Testis (tissue), 5 donors: ENCODE measurements at places on chromosomes 1 and 21. TPM values are rescaled to one million over a fixed set of nuclear protein-coding genes. Genes with fewer than 3 reads are reported as not detected.

DNA sequence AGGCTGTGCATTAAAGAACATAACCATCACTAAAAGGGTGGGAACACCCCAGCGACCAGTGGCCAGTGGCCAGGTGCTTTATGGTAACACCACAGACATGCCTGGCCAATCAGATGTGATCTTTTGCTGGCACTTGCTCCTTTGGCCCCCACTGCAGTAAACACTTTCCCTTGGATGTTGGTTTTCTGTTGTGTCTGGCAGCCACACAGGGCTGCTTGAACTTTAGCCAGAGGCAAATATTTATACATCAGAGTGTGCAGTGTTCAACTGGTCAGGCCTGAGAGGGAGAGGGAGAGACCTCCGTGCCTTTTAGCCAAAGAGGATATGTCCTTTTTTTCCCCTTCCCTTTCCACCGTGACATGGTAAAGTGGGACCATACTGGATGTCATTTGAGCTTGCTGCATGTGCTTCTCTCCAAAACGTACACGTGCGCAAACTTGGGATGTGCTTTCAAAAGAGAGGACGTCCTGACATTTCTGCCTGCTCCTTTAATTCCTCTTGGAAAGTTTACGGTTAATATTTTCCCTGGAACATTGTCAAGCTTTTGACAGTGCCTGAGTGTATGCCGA lies 101.2 kb downstream of the NFIA start:
- DNase-seq, result peak; percentile 52

DNA sequence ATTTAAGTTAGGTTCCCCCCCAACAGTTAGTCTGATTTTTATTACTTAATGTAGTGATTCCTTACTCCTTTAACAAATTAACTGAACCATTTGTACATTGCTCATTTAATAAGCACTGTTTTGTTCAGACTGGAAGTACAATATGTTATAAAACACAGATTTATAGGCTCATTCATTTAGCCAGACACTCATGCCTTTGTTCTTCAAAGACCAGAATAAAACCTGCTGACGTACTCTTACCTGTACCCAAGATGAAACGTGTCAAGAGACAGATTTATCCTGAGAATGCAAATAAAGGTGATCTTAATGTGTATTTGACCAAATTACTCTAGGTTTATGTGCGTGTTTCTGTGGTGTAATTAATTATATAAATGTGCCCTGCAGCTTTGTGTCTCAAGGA lies 92.8 kb downstream of the INTS7 start:
- no peak for DNase-seq

DNA sequence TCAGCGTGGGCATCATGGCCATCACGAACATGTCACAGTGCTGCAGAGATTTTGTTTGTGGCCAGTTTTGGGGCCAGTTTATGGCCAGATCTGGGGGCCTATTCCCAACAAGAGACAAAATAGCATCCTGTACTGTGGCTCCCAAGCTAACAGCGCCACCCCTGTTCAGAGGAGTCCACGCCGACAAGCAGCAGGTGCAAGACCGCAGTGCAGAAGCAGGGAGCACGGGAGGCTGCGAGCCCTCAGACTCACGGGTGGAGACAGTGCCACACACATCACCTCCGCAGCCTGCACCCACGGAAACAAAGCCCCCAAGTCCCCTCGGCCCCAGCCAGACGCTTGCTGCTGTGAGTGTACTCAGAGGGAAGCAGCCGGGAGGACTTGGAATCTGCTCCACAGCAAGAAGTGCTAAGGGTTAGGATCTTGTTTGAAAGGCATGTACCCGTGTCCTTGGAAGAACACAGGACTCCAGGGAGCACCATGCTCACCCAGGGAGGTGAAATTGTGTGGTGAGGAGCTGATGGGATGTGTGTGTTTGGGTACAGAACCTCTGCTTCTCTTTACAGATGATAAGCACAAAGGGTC lies 7.1 kb downstream of the TCP10L start:
- no peak for DNase-seq

DNA sequence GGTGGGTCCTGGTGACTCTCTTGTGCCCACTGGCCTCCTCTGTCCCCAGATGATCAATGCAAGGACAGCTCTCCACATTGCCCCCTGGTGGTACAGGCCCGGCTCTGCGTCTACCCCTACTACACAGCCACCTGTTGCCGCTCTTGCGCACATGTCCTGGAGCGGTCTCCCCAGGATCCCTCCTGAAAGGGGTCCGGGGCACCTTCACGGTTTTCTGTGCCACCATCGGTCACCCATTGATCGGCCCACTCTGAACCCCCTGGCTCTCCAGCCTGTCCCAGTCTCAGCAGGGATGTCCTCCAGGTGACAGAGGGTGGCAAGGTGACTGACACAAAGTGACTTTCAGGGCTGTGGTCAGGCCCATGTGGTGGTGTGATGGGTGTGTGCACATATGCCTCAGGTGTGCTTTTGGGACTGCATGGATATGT lies 10.8 kb downstream of the ADAMTSL4 start:
- peak; percentile 85 for DNase-seq

GRCh38 chr1:166140251-166140650 lies 26.6 kb downstream of the FAM78B start:
- DNase-seq, result no peak

The YIPF1 gene
- polyA plus RNA-seq, result 45.9 TPM

DNA sequence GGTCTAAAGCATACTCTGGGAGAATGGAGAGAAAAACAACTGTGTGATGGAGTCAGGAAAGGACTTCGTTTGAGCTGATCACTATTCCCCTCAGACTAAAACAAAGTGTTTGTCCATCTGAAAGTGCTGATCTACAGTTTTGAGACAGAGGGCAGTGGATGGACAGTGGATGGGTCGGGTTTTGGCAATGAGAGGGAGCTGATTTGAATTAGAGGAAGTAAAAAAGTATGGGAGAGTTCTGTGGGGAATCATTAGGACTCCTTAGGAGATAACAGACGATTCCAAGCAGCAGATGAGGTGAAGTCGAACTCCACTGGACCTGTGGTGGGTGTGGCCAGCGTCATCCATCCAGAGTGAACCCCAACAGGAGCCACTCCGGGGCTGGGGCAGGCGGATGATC lies 62.3 kb downstream of the PTGS2 start:
- no peak for DNase-seq

The IQCC gene
- 21.6 TPM for polyA plus RNA-seq

GRCh38 chr1:59266180-59266926 lies 30.5 kb upstream of the FGGY start:
- DNase-seq, result no peak

- DNase-seq, result no peak
Measured at GRCh38 chr1:238955934-238956333, 430.4 kb upstream of the CHRM3 start.

DNA sequence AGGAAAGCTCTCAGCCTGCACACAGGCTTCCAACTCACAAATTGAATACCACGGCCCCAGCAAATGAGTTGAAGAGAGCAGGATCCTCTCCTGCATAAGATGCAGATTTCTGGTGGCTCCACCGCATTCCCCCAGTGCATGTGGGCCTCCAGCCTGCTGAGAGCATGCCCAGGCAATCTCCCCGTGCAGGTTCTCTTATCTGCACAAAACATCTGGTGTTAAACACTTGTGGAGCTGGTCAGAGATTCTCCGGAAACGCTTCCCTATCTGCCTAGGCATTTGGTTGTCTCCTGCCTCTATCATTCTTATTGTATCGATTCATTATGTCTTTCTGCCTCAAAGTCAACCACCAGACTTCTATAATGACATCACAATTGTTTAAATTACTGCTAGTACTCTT lies 1349.0 kb upstream of the B3GALT2 start:
- no peak for DNase-seq

The PTGS2 gene
- 0.75 TPM for polyA plus RNA-seq

The OR2L3 gene
- not detected for polyA plus RNA-seq

The MYBPH gene
- 2.9 TPM for polyA plus RNA-seq

DNA sequence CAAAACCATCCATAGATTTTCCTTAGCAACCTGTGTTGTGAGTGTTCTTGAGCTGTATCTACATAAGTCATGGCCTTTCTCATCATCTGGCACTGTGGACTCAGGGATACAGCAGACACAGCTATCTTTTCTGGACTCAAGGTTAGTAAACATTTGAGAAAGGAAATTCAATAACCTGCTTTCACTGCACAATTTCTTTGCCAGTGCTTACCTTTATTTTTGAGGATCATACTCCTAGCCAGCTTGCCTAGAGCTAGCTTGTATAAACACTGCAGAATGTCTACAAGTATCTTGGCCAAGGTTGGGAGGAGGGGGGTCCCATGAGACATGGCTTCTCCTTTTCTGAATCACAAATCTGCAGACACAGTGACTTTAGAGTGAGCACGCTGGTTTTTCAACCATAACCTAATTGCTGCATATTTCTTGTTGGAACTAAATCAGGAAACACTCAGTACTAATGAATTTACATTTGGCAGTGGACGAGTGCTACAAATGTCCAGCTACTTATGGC lies 27.2 kb downstream of the ADAMTS5 start:
- peak; percentile 69 for DNase-seq

DNA sequence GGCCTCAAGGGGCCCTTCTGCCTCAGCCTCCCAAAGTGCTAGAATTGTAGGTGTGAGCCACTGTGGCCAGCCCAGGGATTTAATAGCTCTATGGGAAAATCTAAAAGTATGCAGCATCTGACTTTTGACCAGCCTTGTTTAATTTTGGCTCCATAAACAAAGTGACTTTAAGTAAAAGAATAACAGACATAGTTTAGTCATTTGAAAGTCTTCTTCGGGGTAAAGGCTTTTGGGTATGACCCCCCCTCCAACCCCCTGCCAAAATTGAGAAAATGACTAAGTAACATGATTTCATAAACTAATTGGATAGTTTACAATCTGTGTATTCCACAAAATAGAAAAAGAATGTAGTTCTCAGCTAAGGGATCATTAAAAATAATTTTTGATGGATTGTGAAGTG lies 17.0 kb downstream of the GPBP1L1 start:
- no peak for DNase-seq

The LRRC3 gene
- polyA plus RNA-seq, result 4.9 TPM

GRCh38 chr1:6646499-6647148 lies 22.0 kb downstream of the THAP3 start:
- DNase-seq, result peak; percentile 28

DNA sequence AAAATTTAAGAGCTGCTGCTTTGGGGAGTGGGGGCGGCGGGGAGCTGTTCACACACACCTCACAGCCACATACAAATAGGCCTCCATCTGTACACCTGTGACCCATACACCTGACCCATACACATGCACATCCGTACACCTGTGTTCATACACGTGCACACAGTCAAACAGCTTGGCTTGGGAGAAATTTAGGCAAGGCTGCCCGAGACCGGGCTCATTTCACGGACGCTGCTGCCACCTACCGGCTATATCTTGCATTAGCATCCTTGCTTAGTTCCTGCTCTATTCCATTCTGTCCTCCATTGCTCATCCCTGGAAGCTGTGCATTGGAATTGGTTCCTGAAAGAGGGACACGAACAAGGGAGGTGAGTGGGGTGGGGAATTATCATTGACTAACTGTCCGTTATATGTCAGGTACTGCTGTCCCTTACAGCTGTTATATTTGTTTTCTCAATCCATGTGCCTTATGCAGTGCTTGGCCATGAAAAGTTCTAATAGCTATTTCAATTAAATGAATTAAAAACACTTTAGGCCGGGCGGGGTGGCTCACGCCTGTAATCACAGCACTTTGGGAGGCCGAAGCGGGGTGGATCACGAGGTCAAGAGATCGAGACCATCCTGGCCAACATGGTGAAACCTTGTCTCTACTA lies 37.1 kb upstream of the EPB41 start:
- DNase-seq, result peak; percentile 86

The KRTAP27-1 gene
- polyA plus RNA-seq, result not detected

The GABRD gene
- polyA plus RNA-seq, result 7.8 TPM

DNA sequence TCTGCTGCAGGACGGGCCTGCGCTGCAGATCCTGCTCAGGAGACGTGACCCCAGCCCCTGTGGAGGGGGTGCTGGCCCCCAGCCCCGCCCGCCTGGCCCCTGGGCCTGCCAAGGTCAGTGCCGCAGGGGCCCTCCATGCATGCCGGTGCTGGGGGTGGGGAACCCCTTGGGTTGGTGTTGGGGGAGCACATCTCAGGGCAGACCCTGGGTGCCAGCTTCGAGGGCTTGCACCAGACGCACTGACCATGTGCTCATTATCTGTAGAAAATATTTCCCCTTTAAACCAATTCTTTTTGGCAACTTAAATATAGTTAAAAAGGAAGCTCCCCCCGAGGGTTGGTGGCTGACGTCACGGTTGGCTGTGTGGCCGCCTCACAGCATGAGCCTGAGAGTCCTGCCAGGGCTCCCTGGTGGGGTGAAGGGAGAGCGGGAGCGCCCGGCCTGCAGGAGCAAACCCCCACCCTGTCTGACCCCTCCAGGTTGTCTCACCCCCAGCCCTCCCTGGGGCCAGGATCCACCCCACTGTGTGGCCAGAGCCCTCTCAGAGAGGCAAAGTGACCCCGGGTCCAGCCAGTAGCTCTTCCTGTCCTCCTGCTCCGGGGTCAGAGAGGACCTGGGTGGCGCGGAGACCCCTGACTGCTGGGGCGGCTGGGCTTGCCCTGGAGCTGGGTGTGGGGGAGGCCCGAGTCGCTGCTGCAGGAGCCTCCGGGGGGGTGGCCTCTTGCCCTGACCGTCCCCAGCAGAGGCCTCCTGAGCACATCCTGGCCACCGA lies 5.3 kb upstream of the PFKL start:
- DNase-seq, result peak; percentile 83

The AMY1C gene
- polyA plus RNA-seq, result 4.4 TPM

GRCh38 chr1:173445164-173445563 lies 32.0 kb upstream of the PRDX6 start:
- DNase-seq, result no peak

The SYNJ1 gene
- 22.2 TPM for polyA plus RNA-seq

GRCh38 chr1:208222376-208223126 lies 21.6 kb downstream of the PLXNA2 start:
- DNase-seq, result no peak

- DNase-seq, result no peak
Measured at GRCh38 chr21:42039911-42040351, 29.8 kb upstream of the ZBTB21 start.

GRCh38 chr1:10340930-10341590 lies 57.8 kb upstream of the PGD start:
- DNase-seq, result no peak

- no peak for DNase-seq
Measured at GRCh38 chr1:10209590-10209904, 823 bp upstream of the KIF1B start.

DNA sequence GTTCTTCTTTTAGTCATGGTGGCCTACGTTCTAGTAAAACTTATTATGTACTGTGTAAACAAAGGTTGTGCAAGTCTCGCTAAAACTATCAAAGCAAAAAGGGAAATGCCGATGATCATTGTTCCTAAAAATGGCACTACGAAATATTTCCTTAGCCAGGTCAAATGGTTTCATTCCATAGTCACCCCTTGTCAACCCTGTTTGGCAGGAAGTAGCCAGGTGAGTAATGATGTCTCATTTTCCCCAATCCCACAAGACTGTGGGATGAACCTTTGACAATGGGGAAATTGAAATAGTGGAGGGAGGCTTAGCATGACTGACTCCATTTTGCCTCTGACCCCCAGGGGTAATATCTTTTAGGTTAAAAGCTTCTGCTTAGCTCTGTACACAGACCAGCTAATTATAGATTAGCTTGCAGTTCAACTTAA lies 5.6 kb upstream of the REN start:
- DNase-seq, result no peak

DNA sequence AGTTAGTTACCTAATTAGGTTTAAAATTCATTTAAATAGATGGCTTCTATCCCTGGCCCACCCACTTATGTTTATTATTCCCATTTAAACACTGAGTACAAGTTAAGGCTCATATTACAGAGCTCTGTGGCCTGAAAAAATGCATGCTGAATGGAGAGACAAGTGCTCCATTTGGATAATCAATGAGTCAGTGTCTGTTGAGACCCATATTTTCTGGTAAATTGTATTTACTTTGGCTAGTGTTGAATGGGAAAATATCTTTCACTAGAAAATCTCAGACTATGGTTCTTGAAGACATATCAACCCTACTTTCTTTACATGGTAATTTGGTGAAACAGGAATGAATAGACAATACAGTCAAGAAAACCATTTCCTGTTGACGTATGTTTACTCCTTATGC lies 356.0 kb downstream of the S1PR1 start:
- no peak for DNase-seq

The SPAG17 gene
- polyA plus RNA-seq, result 38.7 TPM
